ENCODE measurements at places on chromosomes 2 and 18.

DNA sequence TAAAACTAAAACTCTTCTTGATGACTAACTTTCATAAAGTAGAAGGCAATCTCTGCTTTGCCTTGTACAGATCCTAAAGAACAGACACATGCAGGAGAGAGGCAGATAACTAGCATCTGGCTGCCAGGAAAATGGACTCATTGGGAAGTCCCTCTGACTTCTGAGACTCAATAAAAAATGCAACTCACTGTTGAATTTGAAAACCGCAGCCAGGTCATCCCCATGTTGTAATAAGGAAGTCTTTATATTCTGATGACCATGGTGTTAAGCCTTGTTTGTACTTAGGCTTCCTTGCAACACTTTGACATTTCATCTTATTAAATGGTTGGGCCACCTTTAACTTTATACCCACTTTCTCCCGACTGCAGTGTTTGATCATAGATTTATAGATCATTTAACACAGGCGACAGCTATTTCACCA is 375.1 kb upstream of the KCNH7 start:
- DNase-seq: no peak

DNA sequence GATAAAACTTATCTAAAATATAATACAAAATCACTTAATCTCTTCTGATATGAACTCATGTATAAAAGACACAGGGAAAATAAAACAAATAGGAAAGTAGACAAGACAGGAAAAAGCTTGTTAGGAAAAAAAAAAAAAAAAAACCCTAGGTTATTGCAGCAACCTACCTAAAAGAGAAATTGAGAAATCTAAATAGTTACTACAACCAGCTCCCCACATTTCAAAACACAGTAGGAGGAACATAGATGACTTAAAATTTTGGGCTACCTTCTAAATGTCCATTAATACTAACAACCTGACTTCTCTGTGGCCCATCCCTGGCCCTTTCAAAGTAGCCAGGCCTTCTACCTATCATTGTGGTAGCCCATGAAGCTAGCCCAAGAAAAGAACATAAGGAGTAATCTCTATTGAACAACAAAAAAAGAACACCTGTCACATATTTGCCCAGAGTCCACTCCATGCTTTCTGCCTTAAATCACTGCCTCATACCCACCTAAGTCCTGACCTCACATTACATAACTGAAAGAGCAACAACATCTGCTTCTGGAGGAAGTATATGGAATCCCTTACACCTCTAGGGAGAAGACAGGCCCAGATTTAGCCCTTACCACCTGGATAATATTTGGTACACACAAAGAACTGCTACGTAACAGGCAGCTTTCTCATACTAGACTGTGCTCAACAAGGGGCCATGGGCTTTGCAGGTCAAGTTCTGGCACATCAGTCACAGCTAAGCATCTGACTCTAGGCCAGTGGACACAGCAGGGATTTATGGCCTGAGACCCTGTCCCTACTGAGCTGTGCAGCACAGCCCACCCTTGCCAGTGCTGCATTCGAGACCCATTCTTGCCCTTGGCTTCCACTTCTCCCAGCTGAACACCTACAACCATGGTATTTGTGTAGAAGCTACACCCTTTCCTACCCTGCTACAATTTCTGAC is 8.5 kb downstream of the SUCLG1 start:
- no peak for DNase-seq

DNA sequence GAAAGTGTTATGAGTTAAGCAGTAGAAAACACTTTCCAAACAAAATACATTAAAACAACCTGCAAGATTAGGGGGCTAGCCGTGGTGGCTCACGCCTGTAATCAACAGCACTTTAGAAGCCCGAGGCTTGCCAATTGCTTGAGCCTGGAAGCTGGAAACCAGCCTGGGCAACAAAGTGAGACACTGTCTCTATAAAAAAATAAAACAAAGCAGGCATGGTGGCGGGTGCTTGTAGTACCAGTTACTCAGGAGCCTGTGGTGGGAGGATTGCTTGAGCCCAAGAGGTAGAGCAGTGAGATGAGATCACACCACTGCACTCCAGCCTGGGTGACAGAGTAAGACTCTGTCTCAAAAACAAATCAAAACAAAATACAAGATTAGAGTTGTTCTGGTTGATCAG is 208.3 kb downstream of the ERBB4 start:
- DNase-seq: no peak

GRCh38 chr2:162090109-162090508 is 16.1 kb upstream of the DPP4 start:
- no peak for DNase-seq

DNA sequence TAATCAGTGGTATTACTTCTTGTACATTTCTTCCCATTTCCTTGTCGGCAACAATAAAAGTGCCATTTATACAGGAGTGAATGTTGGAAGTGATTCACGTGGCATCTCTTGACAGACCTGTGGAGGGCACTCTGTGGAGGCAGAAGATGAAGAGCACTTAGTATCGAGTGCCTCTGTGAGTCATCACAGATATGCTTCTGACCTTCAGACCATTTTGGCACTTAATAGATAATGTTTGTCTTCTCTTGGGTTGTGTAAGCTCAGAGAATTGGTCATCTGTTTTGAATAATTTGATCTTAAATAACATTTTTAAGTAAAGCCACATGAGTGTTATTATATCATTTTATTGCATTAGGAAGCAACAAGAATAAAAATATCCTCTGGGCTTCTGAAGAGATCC is 305.5 kb downstream of the PTPRM start:
- DNase-seq: no peak

DNA sequence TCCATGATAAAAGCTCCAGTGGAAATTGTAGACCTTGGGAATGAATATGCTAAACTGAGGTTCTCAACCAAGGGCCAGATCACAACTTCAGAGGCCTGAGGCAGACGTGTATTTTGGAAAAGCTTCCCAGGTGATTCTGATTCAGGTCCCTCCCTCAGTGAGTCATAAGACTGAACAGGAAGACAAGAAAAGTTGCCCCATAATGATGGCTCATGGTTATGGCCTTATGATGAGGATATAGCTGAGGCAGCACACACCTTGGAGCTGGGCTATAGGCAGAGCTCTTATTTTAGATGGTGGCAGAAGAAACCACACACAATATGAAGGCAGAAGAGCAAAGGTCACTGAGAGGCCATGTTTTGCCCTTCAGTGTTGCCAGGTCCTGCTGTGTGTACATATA is 9.6 kb downstream of the ANTXR1 start:
- no peak for DNase-seq

- DNase-seq: no peak
Observed at GRCh38 chr18:46700066-46700824, 43.2 kb upstream of the LOXHD1 start.

GRCh38 chr18:25141399-25141798 is 210.6 kb downstream of the ZNF521 start:
- no peak for DNase-seq

- no peak for DNase-seq
Observed at GRCh38 chr18:77785415-77785975, 535.8 kb downstream of the GALR1 start.
